ENCODE measurements at places on chromosomes 6 and 20.

DNA sequence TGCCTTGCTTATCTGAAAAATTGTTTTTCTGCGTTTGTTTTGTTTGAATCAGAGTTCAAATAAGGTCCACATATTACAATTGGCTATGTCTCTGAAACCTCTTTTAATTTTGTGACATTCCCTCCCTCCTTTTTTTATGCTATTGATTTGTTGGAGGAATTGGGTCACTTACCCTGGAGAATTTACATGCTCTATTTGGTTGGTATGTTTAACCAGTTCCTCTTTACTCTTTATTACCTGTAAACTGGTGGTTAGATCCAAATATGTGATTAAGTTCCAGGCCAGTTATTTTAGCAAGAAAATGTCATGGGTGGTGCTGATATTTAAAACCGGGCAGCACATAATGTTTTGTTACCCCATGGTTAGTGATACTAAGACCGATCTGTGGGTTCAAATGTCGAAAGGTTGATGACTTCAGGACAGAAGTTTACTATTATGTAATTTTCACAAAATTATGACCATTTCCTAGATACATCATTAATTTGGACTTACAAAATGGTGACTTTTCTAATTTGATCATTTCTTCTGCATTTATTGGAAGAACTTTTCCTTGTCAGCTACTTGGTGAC lies 77.3 kb downstream of the KIZ start:
- DNase-seq, result no peak

GRCh38 chr6:159212028-159212427 lies 42.8 kb downstream of the FNDC1 start:
- DNase-seq, result no peak

- no peak for DNase-seq
Observed at GRCh38 chr20:33681728-33682353, 4.3 kb downstream of the E2F1 start.

GRCh38 chr20:60236613-60237012 lies 278.4 kb downstream of the CDH26 start:
- DNase-seq, result no peak

GRCh38 chr20:62928246-62928939 lies 2.1 kb upstream of the DIDO1 start:
- DNase-seq, result no peak

- DNase-seq, result no peak
Observed at GRCh38 chr6:5524110-5524509, 262.8 kb downstream of the FARS2 start.

DNA sequence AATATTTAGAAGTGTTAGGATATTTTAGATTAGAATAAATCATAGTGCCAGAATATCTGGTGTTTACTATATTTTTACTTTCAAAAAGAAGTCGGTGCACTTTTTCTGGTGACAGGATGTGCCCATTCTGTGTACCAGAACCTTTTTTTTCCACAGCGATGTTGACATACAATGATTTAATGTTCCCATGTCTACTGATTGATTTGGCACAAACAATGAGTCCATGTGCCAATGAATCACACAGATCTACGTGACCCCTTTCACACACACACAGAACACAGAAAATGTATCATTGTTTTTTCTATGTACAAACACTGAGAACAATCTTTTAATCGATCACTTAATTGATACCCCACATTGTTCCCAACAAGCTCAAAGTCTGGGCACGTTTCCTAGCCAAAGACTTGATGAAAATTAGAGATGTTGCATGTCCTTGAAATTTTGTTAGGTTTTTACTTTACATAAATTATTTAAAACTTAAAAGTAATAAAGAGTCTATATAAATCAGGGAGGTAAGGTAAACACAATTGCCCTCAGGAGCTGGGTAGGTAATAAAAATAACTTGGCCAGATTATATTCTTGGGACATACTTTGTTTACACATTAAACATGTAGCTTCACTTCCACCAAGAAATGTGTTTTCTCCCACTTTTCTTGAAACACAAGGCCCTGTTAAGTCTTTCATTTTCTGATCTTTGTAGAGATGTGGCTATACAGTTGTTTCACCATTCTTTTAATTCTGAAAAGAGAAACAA lies 36.4 kb upstream of the SOX4 start:
- DNase-seq, result no peak

GRCh38 chr6:83057705-83058321 lies 7.8 kb downstream of the UBE3D start:
- no peak for DNase-seq

DNA sequence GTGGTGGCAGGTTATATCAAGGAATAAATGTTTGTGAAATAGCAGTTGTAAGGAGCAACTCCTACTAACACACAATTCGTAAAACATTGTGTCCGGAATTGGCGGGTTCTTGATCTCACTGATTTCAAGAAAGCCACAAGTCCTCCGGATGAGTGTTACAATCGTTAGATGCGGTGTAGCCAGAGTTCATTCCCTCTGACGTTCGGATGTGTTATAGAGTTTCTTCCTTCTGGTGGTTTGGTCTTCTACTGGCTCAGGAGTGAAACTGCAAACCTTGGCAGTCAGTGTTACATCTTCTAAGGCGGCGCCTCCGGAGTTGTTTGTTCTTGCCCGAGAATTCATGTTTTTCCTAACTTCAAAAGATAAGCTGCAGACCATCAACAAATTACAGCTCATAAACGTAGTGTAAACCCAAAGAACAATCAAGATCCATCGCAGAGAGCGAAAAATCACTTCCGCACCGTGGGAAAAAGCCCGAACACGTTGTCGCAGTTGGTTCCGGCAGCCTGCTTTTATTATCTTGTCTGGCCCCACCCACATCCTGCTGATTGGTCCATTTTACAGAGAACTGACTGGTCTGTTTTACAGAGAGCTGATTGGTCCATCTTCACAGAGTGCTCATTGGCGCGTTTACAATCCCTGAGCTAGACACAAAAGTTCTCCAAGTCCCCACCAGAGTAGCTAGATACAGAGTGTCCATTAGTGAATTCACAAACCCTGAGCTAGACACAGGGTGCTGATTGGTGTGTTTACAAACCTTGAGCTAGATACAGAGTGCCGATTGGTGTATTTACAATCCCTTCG lies 58.2 kb downstream of the TRIM27 start:
- DNase-seq, result peak; percentile 55

DNA sequence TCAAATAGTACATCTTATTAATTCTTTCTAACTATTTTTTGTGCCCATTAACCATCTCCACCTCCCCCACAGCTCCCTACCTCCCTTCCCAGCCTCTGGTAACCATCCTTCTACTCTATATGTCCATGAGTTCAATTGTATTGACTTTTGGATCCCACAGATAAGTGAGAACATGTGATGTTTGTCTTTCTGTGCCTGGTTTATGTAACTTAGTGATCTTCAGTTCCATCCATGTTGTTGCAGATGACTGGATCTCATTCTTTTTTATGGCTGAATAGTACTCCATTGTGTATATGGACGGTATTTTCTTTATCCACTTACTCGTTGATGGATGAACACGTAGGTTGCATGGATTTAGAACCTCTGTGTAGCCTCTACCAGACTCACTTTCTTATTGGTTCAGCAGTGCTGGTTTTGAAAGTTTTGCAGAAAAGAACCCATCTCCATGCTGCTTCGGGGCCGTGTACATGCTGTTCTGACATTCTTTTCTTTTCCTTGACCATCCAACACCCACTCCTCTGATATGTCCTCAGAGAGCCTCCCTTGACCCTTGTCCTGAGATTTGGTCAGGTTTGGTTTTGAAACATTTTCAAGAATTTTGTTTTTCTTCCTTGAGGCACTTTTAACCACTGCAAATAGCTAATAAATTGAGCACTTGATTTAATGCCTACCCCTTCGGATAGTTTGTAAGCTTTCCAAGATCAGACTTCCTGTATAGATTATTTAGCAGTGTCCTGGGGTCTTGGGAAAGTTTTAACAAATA lies 231.2 kb upstream of the ZFP64 start:
- DNase-seq, result no peak

- no peak for DNase-seq
Observed at GRCh38 chr6:79468587-79468986, 68.6 kb downstream of the LCA5 start.

DNA sequence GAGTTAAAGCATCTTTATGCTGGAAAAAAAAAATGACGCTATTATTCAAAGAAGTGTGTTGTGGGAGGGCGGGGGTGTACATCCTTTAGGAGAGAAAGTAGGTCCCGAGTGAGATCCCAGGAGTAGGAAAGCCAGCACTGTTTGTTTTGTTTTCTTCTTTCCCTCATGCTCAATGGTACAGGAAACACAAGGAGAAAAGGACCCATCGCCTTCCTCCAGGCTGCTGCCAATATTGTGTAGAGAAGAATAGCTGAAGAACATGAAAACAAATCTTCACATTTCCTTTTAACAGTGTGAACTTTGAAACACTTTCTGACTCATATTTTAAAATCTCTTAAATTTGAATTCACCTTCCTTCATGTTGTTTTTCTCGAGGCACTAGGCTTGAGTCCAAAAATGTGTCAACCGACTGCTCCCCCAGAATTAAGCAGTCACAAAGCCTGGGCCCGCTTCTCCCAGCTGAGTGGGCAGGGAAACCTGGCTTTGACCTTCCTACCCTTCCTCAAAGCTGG lies 22.3 kb downstream of the PPP1R16B start:
- no peak for DNase-seq
